ENCODE measurements at places on chromosomes 7 and 10. TPM values are rescaled to one million over a fixed set of nuclear protein-coding genes. Genes with fewer than 3 reads are reported as not detected.

DNA sequence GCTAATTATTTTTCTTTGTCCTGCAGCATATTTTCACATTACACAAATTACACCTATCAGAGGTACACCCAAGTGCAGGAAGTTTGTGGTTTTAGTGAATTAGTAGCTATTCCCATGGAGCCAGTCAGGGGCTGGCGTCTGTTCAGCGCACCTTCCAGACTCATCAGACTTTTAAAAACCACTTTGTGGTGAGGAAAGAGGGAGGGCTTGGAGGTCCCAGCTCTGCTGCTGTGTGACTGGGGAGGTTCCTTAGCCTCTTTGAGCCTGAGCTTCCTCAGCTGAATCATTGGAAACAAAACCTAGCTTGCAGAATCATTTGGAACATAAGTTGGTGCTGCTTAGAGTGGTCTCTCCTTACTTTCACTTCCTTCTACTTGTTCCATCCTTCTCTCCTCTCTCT is 175.4 kb downstream of the SORCS3 start:
- no peak for DNase-seq

- no peak for DNase-seq
Measured at GRCh38 chr7:48452218-48452617, 281.0 kb downstream of the ABCA13 start.

GRCh38 chr10:70285476-70285831 is 1.6 kb upstream of the NPFFR1 start:
- DNase-seq = no peak

GRCh38 chr7:108838198-108838597 is 268.5 kb downstream of the DNAJB9 start:
- DNase-seq = no peak

DNA sequence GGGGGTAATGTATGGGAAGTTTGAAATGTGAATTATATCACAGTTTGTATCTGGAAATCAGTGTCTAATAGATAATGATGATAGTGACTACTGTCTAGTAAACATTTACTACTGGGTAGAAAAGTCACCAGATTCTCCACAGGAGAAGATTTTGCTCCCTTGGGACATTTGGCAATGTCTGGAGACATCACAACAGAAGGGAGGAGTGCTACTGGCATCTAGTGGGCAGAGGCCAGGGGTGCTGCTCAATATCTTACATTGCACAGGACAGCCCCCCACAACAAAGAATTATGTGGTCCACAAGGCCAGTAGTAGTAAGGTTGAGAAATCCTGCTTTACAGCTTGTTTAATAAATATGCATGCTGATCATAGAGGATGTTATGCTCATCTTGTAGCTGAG is 92.3 kb upstream of the PRPS1L1 start:
- DNase-seq = no peak

GRCh38 chr10:46285300-46285699 is 1.5 kb upstream of the ANTXRL start:
- no peak for DNase-seq

GRCh38 chr10:7485244-7485556 is 74.4 kb upstream of the SFMBT2 start:
- no peak for DNase-seq

DNA sequence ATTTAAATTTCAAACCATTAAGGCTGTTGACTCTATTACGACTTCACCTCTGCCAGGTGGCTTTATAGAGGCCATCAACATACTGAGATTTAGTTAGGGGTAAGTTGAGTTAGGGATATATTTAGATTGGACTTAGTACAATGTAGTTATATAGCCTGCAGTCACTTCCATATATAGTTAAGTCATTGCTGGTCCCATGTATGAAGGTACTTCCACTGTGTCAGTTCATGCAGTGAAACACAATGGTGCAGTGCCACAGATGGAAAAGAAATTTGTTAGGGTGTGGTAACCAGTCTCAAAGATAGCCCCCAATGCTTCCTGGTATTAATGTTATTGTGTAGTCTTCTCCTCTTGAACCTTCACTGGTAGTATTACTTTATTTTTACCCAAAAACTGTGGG is 12.6 kb upstream of the TSPAN13 start:
- DNase-seq = no peak

DNA sequence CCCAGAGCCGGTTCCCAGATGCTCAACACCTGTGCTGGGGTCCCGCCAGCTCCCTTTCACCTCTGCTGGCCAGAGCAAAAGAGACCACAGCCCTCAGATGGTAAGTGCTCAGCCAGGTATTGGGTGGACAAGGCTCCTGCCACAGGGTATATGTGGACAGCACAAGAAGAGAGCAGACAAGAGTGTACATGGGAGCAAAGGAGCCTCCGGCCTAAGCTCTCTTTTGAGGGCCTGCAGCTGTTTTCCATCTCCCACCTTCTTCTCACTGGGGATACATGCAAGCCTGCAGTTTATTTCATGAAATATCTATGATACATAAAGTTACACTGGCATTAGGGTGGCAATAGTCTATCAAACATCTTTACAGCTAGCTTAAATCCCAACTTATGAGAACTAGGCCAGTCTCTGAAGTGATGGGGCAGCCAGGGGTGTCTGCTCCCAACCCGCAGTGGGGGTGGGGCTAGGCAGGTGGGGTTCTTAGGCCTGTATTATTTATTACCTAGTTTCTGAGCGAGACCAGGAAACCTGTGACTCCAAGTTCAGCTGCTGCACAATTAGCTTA is 50.4 kb upstream of the DDC start:
- no peak for DNase-seq

DNA sequence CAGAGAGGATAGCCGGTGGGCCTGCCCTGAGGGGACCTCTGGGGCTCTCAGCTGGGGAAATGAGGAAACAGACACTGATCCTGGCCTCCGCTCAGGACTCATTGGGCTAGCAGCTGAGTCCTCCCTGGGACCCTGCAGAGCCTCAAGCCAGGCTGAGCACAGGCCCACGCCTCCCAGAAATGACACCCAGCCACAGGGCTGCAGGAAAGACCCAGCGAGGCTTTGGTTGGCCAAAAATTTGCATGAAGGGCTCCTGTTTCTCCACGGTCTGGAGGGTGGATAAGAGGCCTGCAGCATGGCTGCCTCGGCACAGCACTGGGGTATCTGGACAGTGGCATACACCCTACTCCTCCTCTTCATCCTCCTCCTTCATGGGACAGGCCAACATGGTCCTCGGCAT is 60.4 kb downstream of the ZNF33B start:
- DNase-seq = no peak

- DNase-seq = no peak
Measured at GRCh38 chr7:22944022-22944421, 69.9 kb downstream of the HYCC1 start.

DNA sequence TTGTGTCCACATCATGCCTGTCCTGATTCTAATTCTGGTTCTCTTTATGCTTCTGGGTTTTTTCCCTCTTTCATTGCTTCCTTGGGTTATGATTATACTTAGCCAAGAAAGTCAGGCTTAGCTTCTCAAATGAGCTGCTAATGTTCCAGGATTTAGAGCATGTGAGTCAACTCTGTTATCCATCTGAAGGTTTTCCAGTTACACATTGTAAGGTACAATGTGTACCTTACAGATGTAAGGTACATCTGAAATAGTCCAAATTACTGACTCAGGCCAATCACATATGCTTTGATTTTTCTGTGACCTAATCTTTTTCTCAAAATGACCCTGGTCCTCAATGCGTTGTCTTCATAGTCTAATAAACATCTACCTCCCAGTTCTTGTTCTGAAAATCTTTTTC is 13.3 kb upstream of the MIOS start:
- DNase-seq = no peak

GRCh38 chr10:420154-421121 is 269.0 kb downstream of the DIP2C start:
- no peak for DNase-seq

GRCh38 chr7:112596260-112596659 is 115.5 kb downstream of the LSMEM1 start:
- DNase-seq = no peak

DNA sequence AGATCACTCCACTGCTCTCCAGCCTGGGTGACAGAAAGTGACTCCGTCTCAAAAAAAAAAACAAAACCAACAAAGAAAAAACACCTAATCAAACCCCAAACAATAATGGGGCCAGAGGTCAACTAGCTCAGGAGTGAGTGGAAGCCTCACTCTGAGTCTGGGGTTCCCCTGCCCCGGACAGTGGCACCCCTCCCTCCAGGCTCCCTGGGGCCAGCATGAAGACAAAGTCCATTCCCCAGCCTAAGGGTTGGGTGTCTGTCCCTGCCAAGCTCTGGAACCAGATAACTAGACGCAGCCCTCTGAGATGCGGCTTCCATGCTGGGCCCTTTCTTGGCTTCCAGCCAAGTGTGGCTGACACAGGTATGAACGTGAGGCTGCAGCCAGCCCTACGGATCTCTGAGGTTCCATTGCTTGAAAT is 1.7 kb upstream of the FUOM start:
- DNase-seq = no peak

GRCh38 chr7:22833957-22834356 is 11.3 kb upstream of the TOMM7 start:
- DNase-seq = no peak

DNA sequence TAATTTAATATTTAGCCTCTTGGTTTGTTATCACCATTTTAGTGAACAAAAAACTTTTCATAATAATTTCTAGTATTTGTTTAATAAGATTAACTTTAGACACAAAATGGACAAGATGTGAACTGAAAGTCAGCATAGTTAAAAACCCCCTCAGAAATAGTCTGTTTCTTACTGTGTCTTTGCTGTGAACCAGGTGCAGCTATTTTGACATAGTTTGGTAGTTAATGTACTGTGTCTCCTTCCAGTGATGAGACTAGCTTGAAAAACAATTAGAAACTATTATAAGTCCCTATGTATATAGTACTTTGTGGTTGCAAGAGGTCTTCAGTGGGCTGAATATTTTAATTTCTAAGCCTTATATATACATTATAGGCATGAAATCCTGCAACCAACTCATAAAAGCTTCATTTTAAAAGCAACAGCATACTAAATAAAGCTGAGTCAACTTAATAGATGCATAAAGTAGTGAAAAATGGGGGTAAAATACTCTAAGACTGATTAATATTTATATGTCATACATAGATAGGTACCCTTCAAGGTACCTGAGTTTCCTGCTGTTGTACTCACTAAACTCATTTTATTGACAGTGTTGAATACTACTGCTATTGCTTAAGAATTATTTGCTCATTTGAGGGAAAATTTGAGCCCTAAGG is 19.2 kb downstream of the DMTF1 start:
- no peak for DNase-seq

DNA sequence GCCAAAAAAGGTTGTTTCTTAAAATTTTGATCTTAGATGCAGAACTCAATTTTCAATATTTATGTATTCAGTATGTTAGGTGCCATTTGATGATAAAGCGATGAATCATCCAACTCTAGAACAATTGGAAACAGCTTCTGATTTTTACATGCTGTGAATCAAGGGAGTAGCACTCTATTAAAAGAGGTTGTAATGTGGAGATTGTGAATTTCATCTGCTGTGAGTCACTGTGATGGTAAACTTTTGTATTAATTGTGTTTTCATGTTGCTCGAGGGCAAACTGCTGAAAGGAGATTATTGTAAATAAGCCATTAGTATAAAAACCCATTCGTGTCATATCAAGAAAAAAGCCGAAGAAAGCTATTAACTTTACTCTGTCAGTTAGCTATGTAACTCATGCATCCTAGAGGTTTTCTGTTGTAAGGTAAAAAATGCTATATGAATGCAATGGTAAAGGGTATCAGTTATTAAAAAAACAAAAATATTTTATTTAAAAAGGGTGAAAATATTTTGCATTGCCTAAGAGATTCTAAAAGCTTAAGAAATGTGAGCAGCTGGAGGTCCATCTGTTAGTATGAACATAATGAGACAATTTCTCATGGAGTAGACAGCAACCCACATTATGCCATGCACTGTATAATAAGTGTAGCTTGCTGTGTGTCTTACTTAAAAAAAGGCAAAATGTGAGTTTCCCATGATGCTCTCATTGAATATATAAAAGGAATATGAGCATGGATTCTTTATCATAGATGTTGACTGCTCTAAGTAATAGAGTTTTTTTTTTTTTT is 511.0 kb upstream of the PCDH15 start:
- DNase-seq = no peak

DNA sequence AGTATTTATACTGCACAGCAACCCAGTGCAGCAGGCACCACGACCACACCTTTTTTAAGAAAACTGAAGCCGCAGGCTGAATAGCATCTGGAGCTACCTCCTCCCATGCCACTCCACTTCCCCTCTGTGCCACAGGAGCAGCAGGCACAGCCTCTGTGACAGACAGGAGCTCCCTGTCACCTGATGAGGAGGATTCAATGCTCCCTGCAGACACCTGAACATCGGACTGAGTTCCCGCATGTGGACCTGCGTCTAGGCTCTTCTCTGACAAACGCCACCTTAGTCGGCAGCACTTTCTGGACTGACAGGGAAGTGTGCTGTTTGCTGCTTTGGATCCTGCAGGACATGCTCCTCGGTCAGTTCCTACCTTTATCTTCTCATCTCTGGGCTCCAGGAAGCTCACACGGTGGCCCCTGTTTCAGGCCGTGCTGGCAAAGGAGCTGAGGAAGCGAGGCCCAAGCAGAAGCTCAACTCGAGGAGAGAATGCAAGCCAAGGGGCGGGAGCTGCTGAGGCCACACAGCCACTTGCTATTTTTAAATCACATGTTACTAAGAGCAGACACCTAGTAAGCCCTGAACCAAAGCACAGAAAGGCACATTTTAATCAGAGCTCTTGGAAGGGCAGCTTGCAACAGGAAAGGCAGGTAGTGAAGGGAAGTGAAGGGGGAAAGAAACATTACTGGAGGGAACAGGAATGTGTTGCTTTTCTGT is 56.6 kb downstream of the VOPP1 start:
- no peak for DNase-seq

- peak; percentile 73 for DNase-seq
Measured at GRCh38 chr7:95511716-95512260, 26.0 kb downstream of the ASB4 start.

The PTER gene
- 14.1 TPM for total RNA-seq

The HOXA2 gene
- not detected for total RNA-seq

The KNDC1 gene
- total RNA-seq = 0.21 TPM

The TMEM209 gene
- 43.4 TPM for total RNA-seq

The CYP3A7 gene
- total RNA-seq = not detected

The PRXL2A gene
- total RNA-seq = 15.3 TPM

The ITPRID1 gene
- total RNA-seq = not detected

The NT5C2 gene
- 60.8 TPM for total RNA-seq

The CALML5 gene
- not detected for total RNA-seq

The PODXL gene
- 1.5 TPM for total RNA-seq

The AMPH gene
- total RNA-seq = not detected

The CCL24 gene
- not detected for total RNA-seq

The TFR2 gene
- 13.1 TPM for total RNA-seq

Measured in activated CD8-positive, alpha-beta T cell treated with anti-CD3 and anti-CD28 coated beads, Interleukin-2, amount 10 ng/mL, durations not matched to agents 7 days and 5 days (primary cell).